Lower lobe of right lung (tissue), 2 donors: ENCODE measurements at places on chromosomes 6 and 20.

GRCh38 chr20:13009682-13010406 is 1.1 kb downstream of the SPTLC3 start:
- DNase-seq = no peak

DNA sequence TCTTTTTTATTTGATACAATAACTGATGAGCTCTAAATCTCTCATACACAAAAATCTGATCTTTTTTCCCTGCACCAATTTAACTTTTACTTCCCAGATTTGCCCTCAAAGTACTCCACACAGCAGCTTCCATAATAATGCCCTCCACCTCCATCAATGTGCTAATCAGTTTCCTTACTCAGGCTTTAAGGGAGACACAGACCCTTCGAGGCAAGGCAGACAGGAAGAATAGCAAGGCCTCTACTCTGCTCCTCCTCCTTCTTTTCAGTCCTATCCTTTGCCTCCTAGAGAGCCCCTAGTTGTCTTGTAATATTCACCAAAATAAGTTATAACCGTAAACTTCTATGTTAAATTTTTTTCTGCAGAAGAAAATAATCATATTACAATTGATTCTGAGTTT is 444.9 kb upstream of the RNF217 start:
- no peak for DNase-seq

DNA sequence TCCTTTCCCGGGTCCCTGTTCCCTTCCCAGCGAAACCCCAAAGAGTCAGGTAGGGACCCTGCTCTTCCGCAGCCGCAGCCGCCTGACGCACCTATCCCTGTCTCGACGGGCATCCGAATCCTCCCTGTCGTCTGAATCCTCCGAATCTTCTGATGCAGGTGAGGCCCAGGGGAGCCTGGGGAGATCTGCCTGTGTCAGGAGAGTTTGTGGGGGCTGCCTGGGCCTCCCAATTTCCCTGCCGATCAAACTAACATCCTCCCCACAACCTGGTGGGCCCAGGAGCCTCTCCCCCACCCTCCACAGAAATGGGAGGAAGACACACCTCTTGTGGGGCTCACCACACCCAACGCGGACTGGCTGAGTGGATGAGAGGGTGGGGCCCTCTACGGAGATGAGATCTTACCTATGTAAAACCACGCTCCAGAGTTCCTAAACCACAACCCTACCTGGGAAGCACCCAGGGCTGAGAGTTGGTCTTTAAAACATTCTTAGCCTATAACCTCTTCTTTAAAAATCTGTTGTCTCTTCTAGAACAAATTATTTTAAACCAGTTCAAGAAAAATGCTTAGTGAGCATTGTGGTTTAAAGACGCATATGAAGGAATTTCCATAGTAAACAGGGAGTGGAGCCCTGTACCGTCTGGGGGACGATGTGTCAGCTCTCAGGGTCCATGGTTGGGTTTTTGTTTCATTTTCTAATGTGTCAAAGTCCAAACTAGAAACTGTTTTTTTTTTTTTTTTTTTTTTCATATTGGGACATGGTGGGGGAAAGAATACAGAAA is 1.7 kb downstream of the CDC25B start:
- DNase-seq = peak; percentile 34

- DNase-seq = no peak
These were observed 1022.7 kb upstream of the CITED2 start for GRCh38 chr6:140397106-140397505.

DNA sequence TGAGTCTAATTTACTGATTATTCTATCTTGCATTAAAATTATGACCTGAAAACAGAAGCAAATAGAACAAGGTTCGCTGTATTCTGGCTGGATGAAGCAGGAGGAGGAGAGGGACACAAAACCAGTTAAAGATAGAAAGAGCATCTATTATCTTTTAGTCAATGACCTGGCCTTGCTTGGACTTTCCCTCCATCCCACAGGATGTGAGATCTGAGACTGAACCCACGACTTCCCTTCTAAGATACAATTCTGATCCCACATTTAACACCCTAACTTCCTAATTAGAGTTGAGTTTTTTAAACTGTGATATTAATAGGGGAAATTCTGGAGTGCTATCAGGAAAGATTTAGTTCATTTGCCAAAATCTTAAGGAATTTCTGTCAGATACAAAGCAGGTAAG is 3.1 kb upstream of the HLA-DQA2 start:
- no peak for DNase-seq

DNA sequence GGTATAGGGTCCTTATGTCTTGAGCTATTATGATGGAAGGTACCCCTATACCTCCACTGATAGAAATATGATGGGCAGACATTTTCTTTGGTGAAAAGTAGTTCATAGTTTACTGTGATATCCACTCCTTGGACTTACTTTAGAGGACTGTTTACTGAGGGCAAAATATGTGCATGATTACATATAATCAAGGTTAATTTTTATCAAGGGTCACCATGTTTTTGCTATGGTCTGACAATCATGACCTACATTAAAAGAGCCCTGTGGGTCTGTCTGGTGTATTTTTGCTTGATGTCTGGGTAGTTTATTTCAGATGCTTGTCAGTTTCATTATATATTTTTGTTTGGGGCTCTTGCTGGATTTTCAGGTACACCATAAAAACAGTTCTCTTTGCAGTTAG is 40.1 kb downstream of the CDKAL1 start:
- DNase-seq = no peak

DNA sequence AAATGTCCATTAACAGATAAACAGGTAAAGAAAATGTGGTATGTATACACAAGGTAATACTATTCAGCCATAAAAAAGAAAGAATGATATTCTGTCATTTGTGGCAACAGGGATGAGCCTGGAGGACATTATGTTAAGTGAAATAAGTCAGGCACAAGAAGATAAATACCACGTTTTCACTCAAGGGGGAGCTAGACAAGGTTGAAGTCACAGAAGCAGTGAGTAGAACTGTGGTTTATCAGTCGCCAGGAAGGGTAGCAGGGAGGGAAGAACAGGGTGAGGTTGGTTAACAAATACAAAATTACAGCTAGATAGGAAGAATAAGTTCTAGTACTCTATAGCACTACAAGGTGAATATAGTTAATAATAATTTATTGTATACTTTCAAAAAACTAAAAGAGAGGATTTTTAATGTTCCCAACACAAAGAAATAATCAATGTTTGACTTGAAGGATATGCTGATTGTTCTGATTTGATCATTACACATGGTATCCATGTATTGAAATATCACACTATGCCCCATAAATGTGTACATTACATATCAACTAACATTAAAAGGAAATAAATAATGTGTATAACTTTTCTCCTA is 21.1 kb downstream of the RTN4IP1 start:
- no peak for DNase-seq

DNA sequence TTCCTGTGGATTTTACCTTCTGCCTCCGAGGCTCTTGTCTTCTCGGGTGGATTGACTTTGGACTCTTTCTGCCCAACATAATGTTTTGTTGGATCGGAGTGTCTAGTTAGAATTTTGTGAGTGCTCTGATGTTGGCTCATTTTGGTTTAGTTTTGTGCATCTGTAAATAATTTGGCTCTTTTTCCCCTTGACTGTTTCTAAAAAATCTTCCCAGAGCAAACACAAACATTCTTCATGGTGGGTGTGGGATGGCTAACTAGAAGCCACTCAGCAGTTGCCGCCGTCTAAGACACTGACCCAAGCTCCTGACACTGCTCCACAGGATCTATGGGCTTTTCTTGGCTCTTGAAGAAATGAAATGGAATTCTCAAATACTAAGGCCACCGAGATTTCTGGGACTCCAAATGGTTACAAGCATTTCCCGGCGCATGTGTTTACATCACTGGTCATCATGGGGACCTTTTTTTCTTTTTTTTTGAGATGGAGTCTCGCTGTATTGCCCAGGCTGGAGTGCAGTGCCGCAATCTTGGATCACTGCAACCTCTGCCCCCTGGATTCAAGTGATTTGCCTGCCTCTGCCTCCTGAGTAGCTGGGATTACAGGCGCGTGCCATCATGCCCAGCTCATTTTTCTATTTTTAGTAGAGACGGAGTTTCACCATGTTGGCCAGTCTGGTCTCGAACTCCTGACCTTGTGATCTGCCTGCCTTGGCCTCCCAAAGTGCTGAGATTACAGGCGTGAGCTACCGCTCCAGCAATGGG is 92.0 kb upstream of the FRMD1 start:
- no peak for DNase-seq

DNA sequence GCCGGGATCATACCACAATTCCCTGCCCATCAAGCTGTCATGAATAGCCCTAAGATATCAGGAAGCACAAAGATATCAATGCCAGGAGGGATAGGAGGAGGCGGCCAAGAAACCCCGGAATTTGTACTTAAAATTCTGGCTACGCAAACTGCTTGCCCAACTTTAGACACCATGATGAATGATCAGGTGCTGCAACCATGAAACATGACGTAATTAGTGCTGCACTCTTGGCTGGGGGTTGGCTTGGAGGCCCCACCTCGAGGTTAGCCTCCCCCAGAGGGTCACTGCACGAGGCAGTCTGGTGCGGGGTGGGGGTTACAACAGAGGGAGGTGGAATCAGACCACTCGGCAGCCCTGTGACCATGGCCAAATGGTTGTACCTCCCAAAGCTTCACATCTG is 8.9 kb downstream of the SIRPA start:
- no peak for DNase-seq

DNA sequence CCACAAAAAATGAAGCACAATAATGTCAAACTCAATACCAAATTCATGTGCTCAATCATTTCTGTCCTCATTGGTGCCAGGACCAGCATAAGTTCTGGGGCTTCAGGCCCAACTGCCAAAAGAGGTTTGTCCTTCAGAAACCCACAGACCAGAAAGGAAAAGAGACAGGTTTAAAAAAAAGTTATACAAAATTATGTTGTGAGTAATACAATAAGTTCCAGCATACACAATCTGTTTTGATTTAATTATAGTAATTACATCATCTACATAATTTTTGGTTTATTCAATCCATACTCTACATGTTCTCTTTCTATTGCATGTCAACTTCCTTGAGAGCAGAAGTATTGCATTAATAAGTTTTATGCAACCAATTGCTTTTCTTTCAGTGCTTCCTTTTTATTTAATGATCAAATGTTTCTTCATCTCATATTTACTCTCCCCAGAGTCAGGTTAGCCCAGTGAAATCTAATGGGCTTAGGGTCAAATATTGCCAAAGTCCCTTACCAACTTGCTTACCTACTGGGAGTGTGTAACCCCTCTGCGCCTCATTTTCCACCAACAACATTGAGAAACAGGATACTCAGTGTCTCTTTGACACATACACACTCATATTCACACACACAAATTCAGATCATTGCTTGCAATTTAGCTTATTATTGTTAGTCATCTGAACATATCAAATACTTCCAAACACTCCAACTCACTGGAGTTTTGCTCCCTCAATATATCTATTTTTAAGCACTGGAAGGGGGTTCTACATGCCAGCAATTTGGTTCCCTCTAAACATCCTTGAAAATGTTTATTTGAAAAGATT is 424.4 kb upstream of the MARCKS start:
- DNase-seq = no peak

GRCh38 chr20:59777331-59777725 is 156.1 kb downstream of the SYCP2 start:
- DNase-seq = no peak

DNA sequence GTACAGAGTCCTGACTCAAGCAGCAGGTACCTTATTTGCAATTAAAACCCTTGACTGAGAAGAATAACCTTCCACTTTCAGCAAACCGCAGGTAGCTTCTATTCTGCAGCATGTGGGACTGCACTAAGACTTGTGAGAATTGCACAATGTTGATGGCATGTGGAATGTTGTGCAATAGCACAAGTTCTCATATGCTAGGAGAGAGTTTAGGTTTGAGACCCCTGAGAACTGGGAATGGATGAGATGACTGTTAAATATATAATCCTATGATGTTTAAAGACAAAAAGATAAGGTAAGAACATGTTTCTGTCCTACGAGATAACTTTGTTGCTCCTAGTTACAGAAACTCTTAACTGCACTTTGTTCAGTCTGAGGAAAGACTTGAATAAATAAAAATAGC is 194.6 kb downstream of the OTOR start:
- no peak for DNase-seq

DNA sequence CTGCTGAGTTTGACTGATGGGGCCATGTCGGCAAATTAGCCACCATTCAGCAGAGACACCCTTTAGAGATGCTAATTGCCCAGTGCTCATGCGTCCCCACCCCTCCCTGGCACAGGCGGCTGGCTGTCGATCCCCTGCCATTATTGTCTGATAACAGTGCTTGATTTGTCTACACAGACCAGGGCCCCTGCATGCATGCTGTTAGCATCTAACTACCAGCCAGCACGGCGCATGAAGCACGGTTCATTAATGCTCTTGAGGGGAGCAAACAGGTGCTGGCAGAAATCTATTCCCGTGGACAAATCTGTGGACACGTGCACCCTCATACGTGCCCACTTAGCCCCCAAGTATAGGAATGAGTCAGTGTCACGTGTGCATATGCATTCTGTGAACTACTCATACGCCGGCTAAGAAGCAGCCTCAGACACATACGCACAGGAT is 32.2 kb downstream of the KCNB1 start:
- DNase-seq = no peak

GRCh38 chr20:47854687-47855212 is 69.5 kb upstream of the SULF2 start:
- DNase-seq = no peak

DNA sequence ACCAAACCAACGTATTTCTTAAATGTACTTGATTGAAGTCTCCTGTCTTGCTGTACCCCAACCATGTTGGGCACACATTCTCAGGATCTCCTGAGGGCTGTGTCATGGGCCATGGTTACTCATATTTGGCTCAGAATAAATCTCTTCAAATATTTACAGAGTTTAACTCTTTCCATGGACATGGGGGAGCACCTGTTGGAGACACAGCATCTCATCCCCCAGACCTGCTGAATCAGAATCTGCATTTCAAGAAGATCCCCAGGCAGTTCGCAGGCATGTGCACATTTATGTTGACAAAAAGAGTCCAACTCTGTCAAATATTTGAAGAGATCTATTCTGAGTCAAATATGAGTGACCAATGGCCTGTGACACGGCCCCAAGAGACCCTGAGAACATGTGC is 24.5 kb downstream of the PIGT start:
- no peak for DNase-seq

DNA sequence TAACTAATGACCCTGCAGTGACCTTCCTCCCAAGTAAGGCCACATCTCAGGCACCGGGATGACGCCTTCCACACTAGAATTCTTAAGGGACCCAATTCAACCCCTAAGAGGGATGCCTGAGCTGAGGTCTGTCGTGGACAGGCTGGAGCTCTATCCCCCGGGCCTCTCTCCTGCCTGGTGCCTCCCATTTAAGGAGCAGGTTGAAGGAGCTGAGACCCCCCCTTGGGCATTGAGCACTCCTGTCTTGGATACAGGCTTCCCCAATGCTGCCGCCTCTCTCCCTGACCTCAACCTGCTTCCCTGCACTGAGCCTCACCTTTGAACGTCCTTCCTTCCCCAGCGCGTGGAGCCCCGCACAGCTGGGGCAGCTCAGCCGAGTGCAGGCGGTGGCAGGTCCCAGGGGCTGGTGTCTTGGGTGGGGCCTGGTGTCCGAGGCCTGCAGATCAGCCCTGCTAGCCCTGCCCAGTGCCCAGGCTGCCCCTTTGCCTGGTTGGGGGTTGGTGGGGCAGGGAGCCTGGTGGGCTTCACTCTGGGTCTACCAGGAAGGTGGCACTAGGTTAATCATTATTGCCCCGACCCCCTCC is 19.9 kb upstream of the BHLHE23 start:
- no peak for DNase-seq
